ENCODE measurements at places on chromosomes 4 and X. TPM values are rescaled to one million over a fixed set of nuclear protein-coding genes. Genes with fewer than 3 reads are reported as not detected.
A peak's percentile ranks its signal among the peaks of the same experiment; 100 is the strongest.

GRCh38 chrX:137353404-137353803, 212.5 kb upstream of the ZIC3 start:
- H3K4me3 ChIP-seq, result no peak overlapping the region
- no peaks in the 10 kb centered on the region for H3K36me3 ChIP-seq
- H3K4me1 ChIP-seq, result no peaks in the 10 kb centered on the region
- no peak for DNase-seq

DNA sequence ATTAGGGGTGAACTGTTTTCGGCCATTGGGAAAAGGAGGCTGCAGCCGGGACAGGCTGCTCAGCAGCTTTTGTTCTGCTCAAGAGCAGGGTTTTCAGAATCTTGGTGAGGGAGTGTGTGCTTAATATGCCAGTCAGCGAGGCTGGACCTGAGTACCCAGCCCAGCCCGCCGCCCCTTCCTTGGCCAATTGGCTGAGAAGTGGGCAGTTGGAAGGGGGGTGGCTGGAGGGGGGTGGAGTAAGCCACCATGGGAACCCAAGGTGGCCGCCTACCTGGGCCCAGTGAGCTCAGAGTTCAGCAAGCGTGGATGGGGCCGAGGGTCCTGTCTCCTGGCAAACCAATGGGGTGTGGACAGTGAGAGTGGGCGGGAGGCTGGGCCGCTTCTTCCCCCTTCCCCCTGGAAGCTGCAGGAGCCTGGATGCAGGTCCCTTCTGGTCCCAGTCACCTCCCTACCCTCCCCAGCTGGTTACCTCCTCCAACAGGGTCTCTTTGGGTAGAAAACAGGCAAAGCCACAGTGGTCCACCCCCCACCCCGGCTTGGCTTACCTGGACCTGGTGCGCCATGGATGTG, 52.5 kb downstream of the SORCS2 start:
- H3K27ac ChIP-seq, result no peak overlapping the region
- H3K4me3 ChIP-seq, result no peak overlapping the region
- no peaks in the 10 kb centered on the region for H3K4me1 ChIP-seq
- H3K36me3 ChIP-seq, result no peaks in the 10 kb centered on the region
- H3K27me3 ChIP-seq, result no peaks in the 10 kb centered on the region
- no peak for DNase-seq

DNA sequence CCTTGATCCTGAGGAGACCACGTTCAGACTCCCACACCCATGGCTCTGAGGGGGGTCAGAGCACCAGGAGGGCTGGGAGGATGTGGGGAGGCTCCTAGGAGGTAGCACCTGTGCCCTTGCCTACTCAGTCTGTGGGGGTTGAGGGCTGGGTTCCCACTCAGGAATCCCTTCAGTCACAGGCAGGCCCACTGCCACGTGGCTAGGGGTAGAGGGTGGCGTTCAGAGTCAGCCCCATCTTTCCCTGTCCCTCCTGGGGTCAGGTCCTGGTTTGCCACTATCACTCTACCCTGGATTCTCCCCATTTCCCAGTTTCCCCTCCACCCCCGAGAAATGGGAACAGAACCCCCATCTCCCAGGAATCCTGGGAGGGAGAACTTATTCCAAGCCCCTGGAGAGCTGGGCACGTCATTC, 111.3 kb downstream of the PSAPL1 start:
- H3K4me1 ChIP-seq, result no peaks in the 10 kb centered on the region
- H3K4me3 ChIP-seq, result no peak overlapping the region
- no peak overlapping the region for H3K27ac ChIP-seq
- no peaks in the 10 kb centered on the region for H3K27me3 ChIP-seq
- no peaks in the 10 kb centered on the region for H3K36me3 ChIP-seq

- no peak overlapping the region for H3K27ac ChIP-seq
- no peaks in the 10 kb centered on the region for H3K36me3 ChIP-seq
- peaks cover 7% of the 10 kb centered on the region for H3K4me1 ChIP-seq
- H3K4me3 ChIP-seq, result no peak overlapping the region
- H3K27me3 ChIP-seq, result no peaks in the 10 kb centered on the region
- DNase-seq, result no peak
These were observed 4.7 kb downstream of the BLTP1 start for GRCh38 chr4:122156819-122157218.

- H3K36me3 ChIP-seq, result no peaks in the 10 kb centered on the region
- H3K27me3 ChIP-seq, result no peaks in the 10 kb centered on the region
- no peaks in the 10 kb centered on the region for H3K4me1 ChIP-seq
- no peak within 1 kb of the TSS for H3K4me3 ChIP-seq
These were observed at the start of gene UGT2B17 for GRCh38 chr4:68576272-68577125. Gene UGT2B17 (minus strand): TSS chr4:68576322. CDS start chr4:68568484, 7,838 bp downstream.

GRCh38 chr4:154349829-154350228, 141.8 kb downstream of the DCHS2 start:
- H3K36me3 ChIP-seq, result no peaks in the 10 kb centered on the region
- no peaks in the 10 kb centered on the region for H3K4me1 ChIP-seq
- DNase-seq, result peak; percentile 46
- no peaks in the 10 kb centered on the region for H3K27me3 ChIP-seq
- H3K4me3 ChIP-seq, result no peak overlapping the region

DNA sequence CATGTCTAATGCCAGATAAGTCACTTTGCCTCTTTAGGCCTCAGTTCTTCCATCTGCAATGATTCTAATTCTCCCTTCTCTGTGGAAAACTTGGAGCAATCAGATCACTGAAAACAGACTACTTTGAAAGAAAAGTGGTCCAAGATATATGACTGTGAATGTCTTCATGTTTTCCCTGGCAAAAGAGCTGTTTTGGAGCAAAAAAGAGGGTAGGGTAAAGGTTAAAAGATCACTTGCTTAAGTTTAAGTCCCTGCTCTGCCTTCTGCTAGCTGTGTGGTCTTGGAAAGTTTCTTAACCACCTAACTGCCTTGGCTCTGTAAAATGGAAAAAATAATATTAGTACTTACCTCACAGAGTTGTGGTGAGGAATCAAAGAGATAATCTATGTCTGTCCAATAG, 140.3 kb upstream of the PAK3 start:
- H3K4me3 ChIP-seq, result no peak overlapping the region
- H3K4me1 ChIP-seq, result no peaks in the 10 kb centered on the region
- no peaks in the 10 kb centered on the region for H3K27me3 ChIP-seq
- no peaks in the 10 kb centered on the region for H3K36me3 ChIP-seq
- H3K27ac ChIP-seq, result no peak overlapping the region

DNA sequence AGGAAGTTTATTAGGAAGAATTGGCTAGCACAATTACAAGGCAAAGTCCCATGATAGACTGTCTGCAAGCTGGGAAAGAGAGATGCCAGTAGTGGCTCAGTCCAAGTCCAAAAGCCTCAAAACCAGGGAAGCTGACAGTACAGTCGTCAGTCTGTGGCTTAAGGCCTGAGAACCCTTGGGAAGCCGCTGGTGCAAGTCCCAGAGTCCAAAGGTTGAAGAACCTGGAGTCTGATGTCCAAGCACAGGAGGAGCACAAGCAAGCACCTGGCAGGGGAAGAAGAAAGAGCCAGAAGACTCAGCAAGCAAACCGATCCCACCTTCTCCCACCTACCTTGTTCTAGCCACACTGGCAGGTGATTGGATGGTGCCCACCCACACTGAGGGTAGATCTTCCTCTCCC, 51.3 kb upstream of the TMEM150C start:
- no peak overlapping the region for H3K27ac ChIP-seq
- no peaks in the 10 kb centered on the region for H3K27me3 ChIP-seq
- peaks cover 1% of the 10 kb centered on the region for H3K4me1 ChIP-seq
- H3K4me3 ChIP-seq, result no peak overlapping the region
- H3K36me3 ChIP-seq, result no peaks in the 10 kb centered on the region

DNA sequence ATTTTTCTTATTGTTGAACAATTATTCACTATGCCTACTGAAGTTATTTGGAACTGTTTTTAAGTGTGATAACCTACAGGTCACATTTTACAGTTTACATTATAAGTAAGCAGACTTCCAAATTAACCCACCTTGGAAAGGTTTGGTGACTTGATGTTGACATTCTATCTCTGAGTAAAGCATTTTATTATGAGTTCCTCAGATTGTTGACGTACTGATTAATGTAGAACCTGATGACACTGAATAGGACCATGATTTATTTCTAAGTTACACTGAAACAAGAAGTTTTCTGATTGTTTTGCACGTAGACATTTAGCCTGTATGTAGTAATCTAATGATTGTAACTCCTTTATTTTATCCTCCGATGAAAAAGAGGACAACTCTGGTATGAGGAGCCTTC, 17.0 kb upstream of the CXCL3 start:
- H3K4me3 ChIP-seq, result no peak overlapping the region
- no peak overlapping the region for H3K27ac ChIP-seq

DNA sequence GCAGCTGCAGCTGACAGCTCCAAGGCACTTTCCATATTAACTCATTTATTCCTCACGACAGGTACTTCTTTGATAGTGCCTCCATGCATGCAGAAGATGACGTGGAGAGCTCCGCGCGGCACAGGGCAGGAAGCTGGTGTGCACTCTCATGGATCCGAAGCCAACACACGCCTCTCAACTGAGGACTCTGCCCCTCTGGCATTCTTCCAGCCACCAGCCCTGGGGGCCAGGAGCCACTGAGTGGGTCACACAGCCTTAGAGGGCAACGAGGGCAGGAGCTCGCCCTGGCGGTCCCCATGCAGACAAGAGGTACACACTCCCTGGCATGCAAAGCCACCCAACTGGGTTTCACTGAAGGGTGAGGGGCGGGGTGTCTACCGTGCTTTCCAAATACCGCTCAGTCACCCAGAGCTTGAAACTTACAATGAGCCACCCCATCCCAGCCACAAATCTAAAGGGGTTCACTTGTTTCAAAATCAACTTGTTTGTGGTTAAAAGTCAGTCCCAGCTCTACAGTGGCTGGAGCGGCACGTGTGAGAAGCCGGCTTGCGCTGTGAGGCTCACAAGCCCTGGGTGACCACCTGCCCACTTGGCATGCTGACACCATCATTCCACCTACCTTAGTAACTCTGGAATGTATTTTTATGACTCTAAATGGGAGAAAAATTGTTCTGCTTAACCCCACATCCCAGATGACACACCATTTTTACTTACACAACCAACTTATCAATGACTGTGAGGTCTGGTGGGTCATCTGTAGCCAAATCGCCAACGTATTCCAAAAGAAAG, 16.2 kb downstream of the NOP14 start:
- H3K4me1 ChIP-seq, result no peaks in the 10 kb centered on the region
- DNase-seq, result no peak
- no peak overlapping the region for H3K27ac ChIP-seq
- H3K36me3 ChIP-seq, result no peaks in the 10 kb centered on the region

DNA sequence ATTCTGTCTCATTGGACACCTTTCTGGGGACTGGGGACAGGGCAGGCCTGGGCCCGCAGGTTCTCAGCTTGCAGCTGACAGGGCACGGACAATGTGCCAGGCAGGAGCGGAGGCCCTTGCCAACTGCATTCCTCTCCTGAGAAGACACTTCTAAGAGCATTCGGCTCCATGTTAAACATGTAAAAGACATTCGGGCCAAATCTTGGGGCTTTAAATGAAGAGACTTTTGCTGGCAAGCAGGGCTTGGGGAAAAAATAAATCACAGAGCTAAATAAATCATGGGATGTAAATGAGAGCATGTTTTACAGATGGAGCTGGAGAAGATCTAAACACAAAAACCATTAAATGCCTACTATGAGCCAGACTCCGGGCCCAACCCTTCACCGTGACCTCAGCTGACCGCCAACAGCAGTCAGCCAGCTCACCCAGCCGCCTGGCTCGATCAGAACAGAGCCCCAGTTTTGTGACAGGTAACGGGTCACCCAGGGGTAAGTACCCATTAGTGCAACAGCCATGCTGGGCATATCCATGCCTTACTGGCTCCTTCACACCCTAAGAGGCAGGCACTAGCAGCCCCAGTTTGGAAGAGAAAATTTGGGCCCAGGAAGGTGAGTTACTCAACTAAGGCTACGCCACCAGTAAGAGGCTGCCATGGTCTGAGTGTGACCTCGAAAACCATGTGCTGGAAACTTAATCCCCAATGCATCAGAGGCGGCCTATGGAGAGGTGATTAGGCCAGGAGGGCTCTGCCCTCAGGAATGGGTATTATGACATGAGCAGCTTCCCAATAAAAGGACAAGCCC, 14.7 kb downstream of the WDR1 start:
- H3K27me3 ChIP-seq, result no peaks in the 10 kb centered on the region
- H3K4me1 ChIP-seq, result peaks cover 12% of the 10 kb centered on the region
- no peak for DNase-seq

DNA sequence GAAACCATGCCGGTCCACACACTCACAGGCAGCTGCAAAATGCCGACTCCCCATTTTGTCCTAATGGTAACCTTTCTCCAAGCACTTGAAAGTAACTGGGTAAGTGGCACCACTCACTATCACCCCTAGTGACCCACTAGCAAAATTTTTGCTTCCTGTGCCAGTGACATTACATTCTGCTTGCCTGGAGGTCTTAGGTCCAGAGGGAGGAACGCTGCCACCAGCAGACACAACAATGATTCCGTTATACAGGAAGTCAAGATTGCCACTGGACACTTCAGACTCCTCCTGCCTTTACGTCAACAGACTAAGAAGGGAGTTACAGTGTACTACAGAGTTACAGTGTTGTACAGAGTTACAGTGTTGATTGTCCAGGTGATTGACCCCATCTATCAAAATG, 11.8 kb upstream of the TMEM192 start:
- H3K36me3 ChIP-seq, result no peaks in the 10 kb centered on the region
- no peak overlapping the region for H3K27ac ChIP-seq
- H3K27me3 ChIP-seq, result no peaks in the 10 kb centered on the region
- H3K4me3 ChIP-seq, result no peak overlapping the region

DNA sequence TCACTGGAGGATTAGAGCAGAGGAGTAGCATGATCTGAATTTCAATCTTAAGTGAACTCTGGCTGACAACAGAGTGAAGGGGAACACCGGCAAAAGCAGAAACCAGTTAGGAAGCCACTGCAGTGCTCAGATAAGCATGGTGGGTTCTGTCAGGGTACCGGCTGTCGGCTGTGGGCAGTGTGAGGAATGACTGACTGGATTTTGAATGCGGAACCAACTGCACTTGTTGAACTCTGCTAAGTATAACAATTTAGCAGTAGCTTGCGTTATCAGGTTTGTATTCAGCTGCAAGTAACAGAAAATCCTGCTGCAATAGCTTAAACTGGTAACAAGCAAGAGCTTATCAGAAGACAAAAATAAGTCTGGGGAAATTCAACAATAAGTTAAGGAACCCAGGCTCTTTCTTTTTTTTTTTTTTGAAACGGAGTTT, 5.2 kb downstream of the HTT start:
- no peak overlapping the region for H3K27ac ChIP-seq
- H3K36me3 ChIP-seq, result no peaks in the 10 kb centered on the region
- no peak for DNase-seq

GRCh38 chr4:84673475-84674240, 90.7 kb downstream of the CDS1 start:
- DNase-seq, result no peak
- no peaks in the 10 kb centered on the region for H3K27me3 ChIP-seq
- H3K4me3 ChIP-seq, result no peak overlapping the region

- H3K27ac ChIP-seq, result peak overlapping the region; percentile 84
- no peaks in the 10 kb centered on the region for H3K27me3 ChIP-seq
- peak; percentile 88 for DNase-seq
- H3K4me1 ChIP-seq, result peaks cover 21% of the 10 kb centered on the region
These were observed 33.0 kb upstream of the KIAA0232 start for GRCh38 chr4:6749340-6750171.

GAGE12F gene
- not detected for polyA plus RNA-seq

LRRC66 gene
- polyA plus RNA-seq, result 0.44 TPM

F8 gene
- 1.7 TPM for polyA plus RNA-seq

NDUFB11 gene
- 168 TPM for polyA plus RNA-seq

All from hepatocyte (in vitro differentiated cells).